Hindlimb muscle (tissue), 1 donor: ENCODE measurements at places on chromosomes 7 and 10. TPM values are rescaled to one million over a fixed set of nuclear protein-coding genes. Genes with fewer than 3 reads are reported as not detected.
A peak's percentile ranks its signal among the peaks of the same experiment; 100 is the strongest.

DNA sequence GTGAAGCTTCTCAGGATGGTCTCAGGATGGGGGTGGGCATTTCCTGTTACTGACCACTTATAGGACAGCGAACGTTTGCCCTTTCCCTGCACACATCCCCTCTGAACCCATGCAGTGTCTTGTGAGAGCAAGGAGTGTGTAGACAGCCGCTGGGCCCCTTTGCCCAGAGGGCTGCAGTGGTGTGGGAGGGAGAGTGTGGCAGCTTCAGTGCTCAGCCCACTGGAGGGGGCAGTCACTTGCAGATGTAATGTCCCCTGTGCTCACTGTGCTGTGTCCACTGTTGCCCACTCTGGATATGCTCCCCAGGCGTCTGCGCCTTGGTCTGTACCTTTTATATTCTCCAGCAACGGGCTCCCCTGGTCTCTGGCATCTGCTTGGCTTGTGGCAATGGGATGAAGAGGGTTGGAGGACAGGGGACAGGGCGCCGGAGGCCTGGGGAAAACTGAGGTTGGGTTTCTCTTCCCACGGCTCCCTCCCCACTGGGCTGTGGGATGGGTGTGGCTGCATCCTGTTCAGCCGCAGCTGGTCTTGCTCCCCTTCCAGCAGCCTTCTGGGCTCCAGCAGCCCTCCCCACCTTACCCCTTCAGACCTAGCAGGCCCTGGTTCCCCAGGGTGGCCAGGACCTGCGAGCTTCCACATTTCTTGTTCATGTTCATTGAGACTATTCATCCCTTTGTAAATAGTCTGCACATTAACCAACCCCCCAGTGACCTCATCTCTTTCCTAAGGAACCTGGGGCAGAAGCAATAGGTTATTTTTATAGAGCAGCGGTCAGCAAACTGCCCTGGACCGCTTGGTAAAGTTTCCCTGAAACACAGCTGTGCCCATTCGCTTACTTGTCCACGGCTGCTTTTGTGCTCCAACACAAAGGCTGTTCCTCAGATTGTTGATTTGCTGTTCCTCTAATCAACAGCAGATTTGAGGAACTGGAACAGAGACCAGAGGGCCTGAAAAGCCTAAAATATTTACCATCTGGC is 6.1 kb downstream of the ZNF789 start:
- no peak for DNase-seq

- DNase-seq, result no peak
These were observed 27.1 kb downstream of the KLF6 start for GRCh38 chr10:3757638-3758490.

DNA sequence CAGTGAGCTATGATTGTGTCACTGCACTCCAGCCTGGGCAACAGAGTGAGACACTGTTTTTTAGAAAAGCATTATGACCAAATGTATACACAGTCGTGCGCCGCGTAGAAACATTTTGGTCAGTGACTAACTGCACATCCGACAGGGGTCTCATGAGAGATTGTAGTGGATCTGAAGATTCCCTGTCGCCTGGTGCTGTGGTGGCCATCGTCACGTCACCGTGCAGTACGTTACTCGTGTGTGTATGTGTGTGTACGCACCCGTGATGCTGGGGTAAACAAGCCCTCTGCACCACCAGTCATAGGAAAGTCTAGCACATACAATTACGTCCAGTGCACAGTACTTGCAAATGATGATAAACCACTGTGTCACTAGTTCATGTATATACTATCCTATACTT is 109.4 kb downstream of the ELFN1 start:
- no peak for DNase-seq

- peak; percentile 69 for DNase-seq
These were observed 746 bp downstream of the CCDC71L start for GRCh38 chr7:106659963-106660861.

- peak; percentile 31 for DNase-seq
These were observed 484.1 kb upstream of the ZMIZ1 start for GRCh38 chr10:78584681-78585080.

- DNase-seq, result no peak
These were observed 154.8 kb downstream of the LRRC4 start for GRCh38 chr7:127876393-127876792.

GRCh38 chr10:132345345-132345744 is 13.4 kb downstream of the LRRC27 start:
- DNase-seq, result no peak

DNA sequence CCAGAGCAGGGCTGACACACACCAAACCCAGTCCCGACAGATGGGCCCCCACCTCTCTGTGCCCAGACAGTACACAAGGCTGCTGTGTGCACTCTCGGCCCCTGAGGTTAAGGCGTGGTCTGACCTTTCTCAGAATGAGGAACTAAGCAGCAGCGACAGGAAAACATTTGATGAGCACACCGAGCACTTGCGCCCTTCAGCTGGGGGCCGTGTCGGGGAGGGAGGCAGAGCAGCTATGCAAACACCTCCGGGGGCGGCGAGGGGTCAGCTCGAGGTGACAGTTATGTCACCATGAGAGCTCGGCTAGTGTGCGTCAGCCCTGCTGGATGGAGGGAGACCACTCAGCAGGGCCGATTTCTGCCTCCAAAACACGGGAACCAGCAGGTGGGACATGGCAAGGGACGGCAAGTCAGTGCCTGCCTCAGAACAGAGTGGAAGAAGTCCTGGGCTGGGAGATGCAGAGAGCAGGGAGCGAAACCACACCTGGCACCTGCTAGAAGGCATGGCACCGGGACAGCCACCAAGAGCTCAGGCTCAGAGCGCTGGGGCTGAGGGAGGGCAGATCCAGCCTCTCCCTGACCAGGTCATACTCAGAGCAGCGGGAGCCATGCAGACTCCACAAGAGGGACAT is 57.4 kb downstream of the CHST15 start:
- DNase-seq, result no peak

- no peak for DNase-seq
These were observed 54.3 kb downstream of the ERCC6 start for GRCh38 chr10:49484486-49485235.

AASS gene
- polyA plus RNA-seq, result 19.8 TPM

DNA sequence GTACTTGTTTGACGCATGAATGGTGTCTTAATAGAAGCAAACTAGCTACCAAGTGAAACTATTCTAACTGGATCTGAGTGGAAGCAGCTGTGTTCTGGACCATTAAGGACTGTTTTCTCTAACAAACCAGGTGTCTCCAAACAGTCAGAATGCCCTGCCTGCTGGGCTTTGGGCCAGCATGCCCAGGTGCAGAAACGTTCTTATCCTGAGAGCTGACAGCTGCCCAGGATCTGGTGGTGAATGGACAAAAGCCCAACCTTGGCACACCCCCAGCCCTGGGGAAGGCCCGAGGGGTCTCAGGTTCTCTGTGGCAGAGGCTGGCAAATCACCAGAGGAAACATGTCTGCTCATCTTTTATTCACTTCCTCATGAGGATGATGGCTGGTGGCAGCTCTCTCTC is 48.2 kb upstream of the LAMB4 start:
- DNase-seq, result peak; percentile 7

KMT2E gene
- polyA plus RNA-seq, result 41.2 TPM

GRCh38 chr10:116753759-116754158 is 11.4 kb upstream of the HSPA12A start:
- no peak for DNase-seq
